Kasumi-1 (cell line): ENCODE measurements at places on chromosomes 4 and X.

- no peak for DNase-seq
Observed at GRCh38 chr4:84338367-84338766, 160.7 kb downstream of the NKX6-1 start.

DNA sequence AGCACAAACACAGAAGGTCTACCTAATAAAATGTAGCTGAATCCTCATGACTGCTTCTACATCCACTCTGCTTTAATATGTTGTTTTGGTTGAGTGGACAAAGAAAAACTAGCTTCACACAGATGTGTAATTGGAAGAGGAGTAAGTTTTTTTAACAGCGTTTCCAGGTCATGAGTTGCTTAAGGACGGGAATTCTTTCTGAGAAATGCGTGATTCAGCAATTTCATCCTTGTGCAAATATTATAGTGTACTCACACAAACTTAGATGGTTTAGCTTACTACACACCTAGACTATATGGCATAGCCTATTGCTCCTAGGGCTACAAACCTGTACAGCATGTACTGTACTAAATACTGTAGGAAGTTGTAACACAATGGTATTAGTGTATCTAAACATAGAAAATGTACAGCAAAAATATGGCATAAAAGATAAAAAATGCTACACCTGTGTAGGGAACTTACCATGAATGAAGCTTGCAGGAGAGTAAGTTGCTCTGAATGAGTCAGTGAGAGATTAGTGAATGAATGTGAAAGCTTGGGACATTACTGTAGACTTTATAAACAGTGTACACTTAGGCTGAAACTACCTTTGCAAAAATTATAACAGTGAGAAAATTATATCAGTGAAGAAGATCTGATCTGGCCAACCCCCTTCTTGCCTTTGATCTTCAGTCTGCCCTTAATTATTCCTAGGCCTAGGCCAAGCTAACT is 70.8 kb upstream of the IL15 start:
- DNase-seq, result no peak

GRCh38 chrX:105017641-105018040 is 202.9 kb downstream of the TEX13A start:
- no peak for DNase-seq

DNA sequence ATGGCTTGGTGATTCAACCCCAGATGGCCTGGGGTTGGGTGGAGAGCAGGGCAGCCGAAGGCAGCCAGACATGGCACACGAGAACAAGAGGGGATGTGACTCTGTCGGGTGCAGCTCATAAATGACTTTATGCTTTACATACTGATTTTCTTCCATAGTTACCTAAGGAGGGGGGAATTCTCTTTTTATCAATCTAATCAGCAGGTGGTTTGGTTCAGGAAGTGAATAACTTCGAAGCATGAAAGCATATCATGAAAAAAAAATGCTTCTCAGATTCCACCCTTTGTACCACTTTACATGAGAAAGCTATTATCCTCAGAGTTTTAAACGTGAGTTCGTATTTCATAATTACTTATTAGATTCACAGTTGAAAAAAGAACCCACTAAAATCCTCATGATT is 908.9 kb upstream of the LCORL start:
- no peak for DNase-seq
